ENCODE measurements at places on chromosomes 2 and 18.

DNA sequence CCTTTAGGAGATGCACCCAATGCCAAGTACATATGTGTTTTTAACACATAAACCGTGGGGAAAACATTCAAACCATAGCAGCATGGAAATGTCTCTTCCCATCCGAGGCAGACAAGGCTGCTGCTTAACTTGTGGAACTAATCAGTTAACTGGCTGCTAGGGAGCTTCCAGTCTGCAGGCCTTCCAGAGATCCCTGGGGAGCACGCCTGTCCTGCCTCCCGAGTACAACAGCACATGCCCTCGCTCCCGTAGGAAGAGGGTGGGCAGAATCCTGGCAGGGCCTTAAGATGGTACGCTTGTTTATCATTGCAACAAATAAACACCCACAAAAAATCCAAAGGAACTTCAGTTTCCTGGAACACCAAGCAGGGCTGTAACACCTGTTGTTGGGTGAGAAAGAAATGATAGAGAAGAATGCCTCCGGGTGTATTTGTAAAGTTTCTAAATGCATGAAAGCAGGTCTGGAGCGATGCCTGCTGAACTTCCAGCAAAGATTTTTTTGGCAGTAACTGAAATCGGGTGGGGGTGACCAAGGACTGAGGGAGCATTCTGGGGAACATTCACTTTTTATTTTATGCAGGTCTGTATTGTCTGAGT lies 56.2 kb downstream of the EDAR start:
- DNase-seq: no peak

DNA sequence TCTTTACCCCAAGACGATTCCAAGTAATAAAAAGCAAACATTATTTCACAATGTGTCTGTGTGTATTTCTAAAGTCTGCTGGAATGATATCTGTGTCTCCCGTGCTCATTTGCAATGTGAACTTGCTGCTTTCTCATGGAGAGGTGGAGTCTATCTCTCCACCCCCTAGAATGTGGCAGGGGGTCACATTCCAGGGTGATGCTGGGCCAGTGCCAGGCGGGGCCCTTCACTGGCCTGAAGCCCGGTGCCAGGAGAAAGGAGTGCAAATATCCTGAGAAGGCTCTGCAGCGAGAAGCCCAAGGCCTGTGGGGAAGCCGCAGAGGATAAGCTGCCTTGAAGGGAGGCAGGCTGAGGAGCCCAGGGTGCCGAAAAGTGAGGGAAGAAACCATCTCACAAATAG lies 26.8 kb upstream of the LDLRAD4 start:
- no peak for DNase-seq

- DNase-seq: no peak
Observed at GRCh38 chr18:69874058-69874457, 73.6 kb downstream of the CD226 start.

GRCh38 chr2:165471349-165471950 lies 2.0 kb downstream of the CSRNP3 start:
- no peak for DNase-seq

- no peak for DNase-seq
Observed at GRCh38 chr2:59905731-59906130, 647.7 kb downstream of the BCL11A start.

DNA sequence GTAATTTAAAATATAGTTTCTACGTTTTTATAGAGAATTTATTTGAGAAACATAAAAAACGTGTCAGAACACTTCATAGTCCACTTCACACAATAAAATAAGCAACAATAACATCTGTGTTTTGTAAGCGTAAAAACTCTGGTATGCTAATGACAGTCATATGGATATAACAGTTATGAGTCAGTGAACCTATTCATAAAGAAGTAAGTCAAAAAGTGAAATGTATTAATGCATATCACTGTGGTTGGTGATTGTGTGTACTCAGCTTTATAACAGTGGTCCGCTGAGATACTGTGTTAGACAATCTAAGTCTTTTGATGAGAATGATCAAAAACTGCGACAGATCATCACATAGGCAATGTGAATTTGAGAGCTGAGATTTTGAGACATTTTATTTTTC lies 153.2 kb downstream of the WDR7 start:
- no peak for DNase-seq

GRCh38 chr2:29394311-29394980 lies 279.2 kb downstream of the CLIP4 start:
- DNase-seq: no peak

- DNase-seq: no peak
Observed at GRCh38 chr2:149050188-149050587, 11.7 kb downstream of the LYPD6B start.

- no peak for DNase-seq
Observed at GRCh38 chr18:1573732-1574131, 669.1 kb downstream of the ADCYAP1 start.

Measured in HFF-Myc (cell line).